Suppressor macrophage (primary cell): ENCODE measurements at places on chromosomes 5 and 9.

- peak; percentile 58 for DNase-seq
These were observed 20.1 kb downstream of the PCDHGC5 start for GRCh38 chr5:141508798-141509611.

DNA sequence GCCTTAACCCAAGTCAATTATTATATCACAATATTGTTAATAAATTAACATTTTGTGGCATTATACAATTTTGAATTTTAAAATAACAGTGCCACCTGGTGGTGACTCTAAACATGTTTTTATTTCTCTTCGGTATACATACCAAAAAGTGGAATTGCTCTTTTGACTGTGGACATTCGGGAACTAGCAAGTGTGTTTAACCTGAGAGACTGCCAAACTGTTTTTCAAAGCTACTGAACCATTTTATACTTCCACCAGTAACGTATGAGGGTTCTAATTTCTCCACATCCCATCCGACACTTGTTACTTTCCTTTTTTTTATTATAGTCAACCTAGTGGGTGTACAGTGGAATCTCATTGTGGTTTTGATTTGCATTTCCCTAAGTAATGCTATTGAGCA lies 18.3 kb upstream of the HSDL2 start:
- DNase-seq: peak; percentile 72

- peak; percentile 67 for DNase-seq
These were observed 44.9 kb upstream of the STXBP1 start for GRCh38 chr9:127567035-127567729.

DNA sequence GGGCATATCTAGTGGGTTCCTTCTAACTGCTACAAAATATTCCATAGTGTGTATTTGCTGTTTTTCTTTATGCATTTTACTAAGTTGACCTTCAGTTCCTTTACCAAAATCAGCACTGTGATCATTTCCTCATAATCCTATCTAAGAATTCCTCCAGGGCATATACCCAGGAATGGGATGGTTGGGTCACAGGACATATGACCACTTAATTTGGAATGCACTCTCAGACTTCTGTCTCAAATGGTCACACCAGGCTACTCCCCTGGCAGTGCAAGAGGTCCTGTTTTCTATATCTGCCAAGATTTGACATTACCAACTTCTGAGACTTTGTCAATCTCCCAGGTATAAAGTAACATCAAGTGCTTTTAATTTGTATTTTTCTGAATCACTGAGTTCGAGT lies 63.9 kb downstream of the ADAMTS12 start:
- no peak for DNase-seq

- DNase-seq: peak; percentile 37
These were observed 154.2 kb upstream of the HMHB1 start for GRCh38 chr5:143657647-143658285.

- peak; percentile 65 for DNase-seq
These were observed 114.1 kb upstream of the ELL2 start for GRCh38 chr5:96075579-96076289.

GRCh38 chr5:173534031-173534430 lies 82.4 kb downstream of the BOD1 start:
- DNase-seq: no peak

- no peak for DNase-seq
These were observed 83.8 kb downstream of the ANKRD31 start for GRCh38 chr5:75152860-75153259.

DNA sequence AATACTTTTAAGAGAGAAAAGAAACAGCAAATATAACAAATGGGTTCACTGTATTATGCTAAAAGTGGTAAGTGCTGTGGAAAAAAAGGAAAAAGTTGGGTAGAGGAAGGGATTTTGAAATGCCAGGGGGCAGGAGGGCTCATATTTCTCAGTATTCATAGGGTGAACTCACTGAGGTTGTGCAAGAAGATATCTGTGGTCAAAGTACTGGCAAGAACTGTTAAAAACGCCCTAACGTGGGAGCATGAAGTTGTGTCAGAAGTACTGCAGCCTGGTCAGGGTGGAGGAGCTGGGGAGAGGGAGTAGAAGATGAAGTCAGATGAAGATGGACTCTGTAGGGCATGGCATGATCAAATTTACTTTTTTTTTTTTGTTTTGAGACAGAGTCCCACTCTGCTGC lies 31.2 kb upstream of the SLC28A3 start:
- peak; percentile 84 for DNase-seq

DNA sequence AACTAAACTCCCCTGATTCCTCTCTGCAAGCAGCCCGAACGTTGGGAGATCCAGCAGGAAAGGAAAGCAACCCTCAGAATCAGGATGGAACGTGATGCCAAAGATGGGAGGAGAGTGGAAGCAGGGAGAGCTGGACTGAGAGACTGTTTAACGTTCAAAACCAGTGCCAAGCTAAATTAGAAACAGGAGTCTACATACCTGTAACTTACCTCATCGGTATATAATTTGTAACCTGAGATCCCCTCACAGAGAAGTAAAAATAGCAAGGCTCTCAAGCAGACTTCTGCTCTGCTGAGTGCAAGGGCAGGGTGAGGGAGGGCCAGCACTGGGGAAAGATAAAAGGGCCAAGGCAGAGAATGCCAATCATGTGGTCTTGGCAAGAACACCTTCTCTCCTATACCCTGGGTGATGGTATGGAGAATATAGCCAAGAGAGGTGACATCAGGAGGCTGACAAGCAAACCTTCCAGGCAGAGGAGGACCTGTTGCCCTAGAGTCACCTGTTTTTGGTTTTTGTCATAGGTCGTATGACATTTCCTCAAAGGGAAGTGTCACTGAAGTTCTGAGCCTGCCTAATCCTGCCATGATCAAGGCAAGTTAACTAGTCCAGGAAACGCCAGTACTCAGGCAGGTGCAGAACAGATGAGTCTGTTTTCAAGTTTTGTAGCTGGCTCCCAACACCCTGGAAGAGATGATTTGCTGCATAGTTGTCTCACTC lies 472.0 kb downstream of the NFIB start:
- no peak for DNase-seq

GRCh38 chr9:116491659-116492058 lies 195.4 kb upstream of the TRIM32 start:
- no peak for DNase-seq

- peak; percentile 45 for DNase-seq
These were observed 99.2 kb upstream of the IQGAP2 start for GRCh38 chr5:76303921-76304320.

GRCh38 chr5:24854850-24855249 lies 210.1 kb upstream of the CDH10 start:
- DNase-seq: no peak

- DNase-seq: no peak
These were observed 1078.3 kb downstream of the CDH12 start for GRCh38 chr5:21774801-21775200.

- DNase-seq: no peak
These were observed 238.7 kb downstream of the EFNA5 start for GRCh38 chr5:107431998-107432397.

GRCh38 chr9:9942764-9943424 lies 669.9 kb downstream of the PTPRD start:
- DNase-seq: peak; percentile 85

- peak; percentile 46 for DNase-seq
These were observed 339.2 kb downstream of the PRR16 start for GRCh38 chr5:120803282-120803681.

DNA sequence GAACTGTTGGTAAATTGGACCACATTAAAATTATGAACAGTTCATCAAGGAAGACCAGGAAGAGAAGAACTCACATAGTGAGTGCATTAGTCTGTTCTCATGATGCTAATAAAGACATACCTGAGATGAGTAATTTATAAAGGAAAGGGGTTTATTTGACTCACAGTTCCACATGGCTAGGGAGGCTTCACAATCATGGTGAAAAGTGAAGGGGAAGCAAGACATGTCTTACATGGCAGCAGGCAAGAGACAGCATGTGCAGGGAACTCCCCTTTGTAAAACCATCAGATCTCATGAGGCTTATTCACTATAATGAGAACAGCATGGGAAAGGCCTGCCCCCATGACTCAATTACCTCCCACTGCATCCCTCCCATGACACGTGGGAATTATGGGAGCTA lies 135.9 kb upstream of the MAN2A1 start:
- peak; percentile 36 for DNase-seq

- DNase-seq: no peak
These were observed 1.0 kb upstream of the PTCH1 start for GRCh38 chr9:95517559-95518425.

DNA sequence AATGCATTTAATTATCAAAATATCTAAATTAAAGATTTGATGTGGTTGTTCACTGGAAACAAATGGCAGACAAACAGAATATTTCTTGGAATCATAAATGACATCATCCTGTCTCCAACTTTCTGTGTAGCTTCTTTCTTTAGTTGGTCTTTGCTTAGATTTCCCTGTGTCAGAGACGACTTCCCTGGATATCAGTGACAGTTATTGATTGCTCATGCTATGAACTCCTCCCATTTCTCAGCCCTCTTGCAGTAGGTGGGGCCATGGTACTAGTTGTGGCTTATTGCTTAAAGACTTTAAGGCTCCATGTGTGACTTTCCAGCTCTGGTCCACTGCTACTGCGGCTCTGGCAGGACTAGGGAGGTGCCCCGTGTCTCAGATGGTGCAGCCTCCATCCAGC lies 592.6 kb downstream of the MTRR start:
- DNase-seq: no peak

DNA sequence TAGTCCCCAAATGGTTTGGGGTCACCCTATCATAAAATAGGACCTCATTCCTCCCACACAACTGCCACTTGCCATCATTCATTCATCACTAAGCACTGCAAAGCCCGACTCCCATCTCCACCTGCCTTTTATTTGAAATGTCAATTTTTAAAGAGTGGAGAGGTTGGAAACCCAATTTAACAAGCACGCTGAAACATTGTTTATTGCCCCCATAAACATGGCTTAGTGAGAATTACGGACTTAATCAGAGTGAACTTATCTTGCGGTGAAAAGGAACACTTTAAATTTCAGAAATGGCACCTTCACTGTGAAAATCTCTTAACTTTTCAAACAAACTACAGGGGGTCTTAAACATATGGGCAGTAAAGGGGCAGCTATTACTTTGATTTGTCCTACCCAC lies 241.1 kb downstream of the CRB2 start:
- DNase-seq: no peak
